Renal cortex interstitium (tissue), 15 donors: ENCODE measurements at places on chromosomes 5 and 9.

DNA sequence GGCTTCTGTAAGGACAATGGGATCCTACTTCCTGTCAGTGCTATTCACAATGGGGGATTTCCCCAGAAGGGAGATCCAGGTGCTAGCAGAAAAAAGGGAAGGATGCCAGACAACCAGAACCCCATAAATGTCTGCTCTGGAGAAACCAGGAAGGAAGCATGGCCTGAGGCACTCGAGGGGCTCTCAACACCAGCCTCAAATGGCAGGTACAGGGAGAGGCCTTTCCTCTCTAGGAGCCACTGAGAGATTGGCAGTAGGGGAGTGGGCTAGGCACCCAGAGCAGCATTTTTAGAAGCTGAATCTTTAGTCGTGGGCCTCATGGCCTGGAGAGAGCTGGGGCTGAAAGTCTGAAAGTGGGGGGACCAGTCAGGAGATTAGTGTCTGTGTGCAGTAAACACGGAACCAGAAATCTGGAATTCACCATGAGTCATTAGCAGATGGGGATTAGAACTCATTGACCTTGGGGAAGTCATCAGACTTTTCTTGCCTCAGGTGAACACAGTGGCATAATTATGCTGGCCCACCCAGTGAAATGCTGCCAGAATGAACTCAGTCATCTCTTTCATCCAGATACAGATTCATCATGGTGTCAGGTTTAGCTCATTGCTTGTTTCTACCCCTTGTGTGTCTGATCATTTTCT, 28.3 kb downstream of the ARHGEF28 start:
- no peak for DNase-seq

DNA sequence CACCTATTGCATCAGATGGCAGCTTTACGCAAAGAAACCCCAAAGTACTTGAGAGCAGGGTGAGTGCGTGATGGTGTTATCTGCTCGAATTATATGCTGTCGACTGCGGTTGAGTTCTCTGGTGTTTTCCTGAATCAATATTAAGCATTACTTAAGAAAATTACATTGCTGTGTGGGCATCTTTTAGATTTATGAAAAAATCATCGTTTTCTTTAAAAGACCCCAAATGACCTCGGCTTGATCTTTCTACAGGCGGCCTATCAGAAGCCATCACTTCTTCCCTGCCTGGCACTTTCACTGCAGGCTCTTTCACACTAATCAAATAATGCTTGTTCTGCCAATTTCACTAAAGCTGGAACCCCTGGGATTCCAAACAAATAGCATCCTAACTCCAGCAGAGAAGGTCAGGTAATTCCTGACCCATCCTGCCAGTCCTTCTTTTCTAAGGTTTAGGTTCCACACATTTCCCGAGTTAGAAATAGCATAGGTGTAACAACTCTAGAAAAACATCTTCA, 1.7 kb downstream of the UBE2QL1 start:
- no peak for DNase-seq

DNA sequence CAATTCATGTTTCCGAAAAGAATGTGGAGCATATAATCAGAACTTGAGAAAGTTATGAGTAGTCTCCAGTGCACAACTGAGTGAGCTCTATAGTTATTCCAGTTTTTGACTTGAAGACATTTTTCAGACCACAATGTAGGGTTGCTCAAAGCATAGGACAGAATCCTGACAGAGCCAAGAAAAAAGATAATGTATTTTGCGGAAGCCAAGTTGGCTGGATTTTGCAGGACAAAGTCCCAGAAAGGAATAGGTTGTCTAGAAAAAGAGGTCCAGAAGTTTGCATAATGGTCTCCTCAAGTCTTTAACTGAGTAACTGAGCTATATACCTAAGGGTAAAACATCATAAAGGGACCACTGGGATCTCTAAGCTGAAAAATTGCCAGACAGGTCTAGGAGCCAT, 1028.0 kb downstream of the TAF11L14 start:
- DNase-seq: no peak

DNA sequence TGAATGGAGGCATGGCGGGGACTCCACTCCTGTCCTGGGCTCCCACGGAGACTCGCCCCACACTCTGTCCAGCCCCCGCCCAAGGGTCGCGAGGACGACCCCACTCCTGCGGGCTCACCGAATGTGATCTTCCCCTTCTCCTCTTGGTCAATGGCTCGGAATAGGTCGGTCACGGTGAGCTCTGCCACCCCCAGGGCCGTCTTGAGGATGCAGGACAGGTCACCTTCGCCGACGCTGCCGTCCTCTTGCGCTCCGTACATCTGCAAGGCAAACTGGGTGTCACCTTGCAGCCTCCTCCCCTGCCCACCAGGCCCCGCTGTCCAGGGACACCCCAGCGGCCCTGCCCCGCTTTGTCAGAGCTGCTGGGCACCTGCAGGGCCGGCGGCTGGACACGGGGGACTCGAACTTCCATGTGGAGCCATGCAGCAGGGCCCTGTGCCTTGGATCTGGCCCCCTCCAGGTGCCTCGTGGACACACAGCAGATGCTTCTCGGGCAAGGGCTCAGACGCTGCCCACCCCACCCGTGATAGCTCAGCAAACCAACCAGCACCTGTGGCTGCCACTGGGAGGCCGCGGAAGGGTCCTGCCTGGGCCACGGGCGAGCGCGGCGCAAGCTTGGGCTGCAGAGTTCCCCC, 21.5 kb upstream of the SLC6A3 start:
- DNase-seq: no peak
